ENCODE measurements at places on chromosomes 4 and X. TPM values are rescaled to one million over a fixed set of nuclear protein-coding genes. Genes with fewer than 3 reads are reported as not detected.

CSN1S1 gene
- not detected for total RNA-seq

ANOS1 gene
- total RNA-seq: 0.20 TPM

STPG2 gene
- not detected for total RNA-seq

PDZD4 gene
- 3.7 TPM for total RNA-seq

ABLIM2 gene
- total RNA-seq: 4.4 TPM

SMIM10L2A gene
- 0.11 TPM for total RNA-seq

NUDT6 gene
- total RNA-seq: 7.1 TPM

IGFBP7 gene
- 224 TPM for total RNA-seq

MGAT4D gene
- total RNA-seq: not detected

CYTL1 gene
- total RNA-seq: not detected

NUDT9 gene
- 21.8 TPM for total RNA-seq

PUDP gene
- total RNA-seq: 23.0 TPM

RTL3 gene
- total RNA-seq: 0.07 TPM

JAKMIP1 gene
- total RNA-seq: not detected

MSX1 gene
- 8.2 TPM for total RNA-seq

CSAG1 gene
- not detected for total RNA-seq
